HuH-7 (cell line): ENCODE measurements at places on chromosomes 6 and 20.

DNA sequence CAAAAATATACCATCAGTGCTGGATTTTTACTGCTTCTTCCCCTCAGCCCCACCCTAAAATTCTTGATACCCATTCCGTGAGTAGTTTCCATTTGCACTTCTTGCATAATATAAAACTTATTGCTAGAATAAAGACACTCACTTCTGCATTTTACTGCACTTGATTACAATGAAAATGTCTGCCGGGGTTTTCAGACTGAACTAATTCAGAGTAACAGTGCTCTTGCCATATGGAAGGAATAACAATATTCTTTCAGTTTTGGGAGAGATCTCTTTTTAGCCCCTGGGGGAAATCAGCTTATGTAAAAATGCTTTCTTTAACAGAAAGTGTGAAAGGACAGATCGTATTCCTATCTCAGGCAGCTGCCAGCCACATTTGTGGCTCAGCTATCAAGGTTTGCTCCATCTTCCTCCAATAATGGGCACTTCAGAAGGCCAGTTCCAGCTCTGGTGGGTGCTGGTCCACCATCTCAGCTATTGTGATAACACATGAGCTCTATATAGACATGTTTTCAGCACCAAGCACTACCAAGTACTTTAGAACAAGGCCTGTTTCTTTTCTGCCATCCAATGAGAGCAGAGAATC, 8.9 kb downstream of the SMLR1 start:
- DNase-seq, result no peak

DNA sequence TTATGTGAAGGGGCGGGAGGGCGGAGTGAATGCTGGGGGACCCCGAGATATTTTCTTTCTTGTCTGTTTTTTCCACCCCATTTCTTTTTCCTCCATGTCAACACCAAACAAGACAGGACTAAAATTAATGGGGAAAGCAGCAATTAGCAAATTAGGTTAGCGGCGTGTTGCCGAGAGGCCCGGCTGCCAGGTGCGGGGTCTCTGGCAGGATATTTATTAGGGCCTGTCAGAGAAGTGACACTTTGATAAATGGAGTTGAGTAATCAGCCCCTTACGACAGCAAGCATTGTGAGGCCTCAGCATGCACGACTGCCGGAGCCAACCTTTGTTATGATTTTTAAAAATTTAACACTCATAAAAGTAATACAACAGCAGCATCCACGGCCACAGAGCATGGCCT, 193.8 kb downstream of the DHX35 start:
- DNase-seq, result no peak

DNA sequence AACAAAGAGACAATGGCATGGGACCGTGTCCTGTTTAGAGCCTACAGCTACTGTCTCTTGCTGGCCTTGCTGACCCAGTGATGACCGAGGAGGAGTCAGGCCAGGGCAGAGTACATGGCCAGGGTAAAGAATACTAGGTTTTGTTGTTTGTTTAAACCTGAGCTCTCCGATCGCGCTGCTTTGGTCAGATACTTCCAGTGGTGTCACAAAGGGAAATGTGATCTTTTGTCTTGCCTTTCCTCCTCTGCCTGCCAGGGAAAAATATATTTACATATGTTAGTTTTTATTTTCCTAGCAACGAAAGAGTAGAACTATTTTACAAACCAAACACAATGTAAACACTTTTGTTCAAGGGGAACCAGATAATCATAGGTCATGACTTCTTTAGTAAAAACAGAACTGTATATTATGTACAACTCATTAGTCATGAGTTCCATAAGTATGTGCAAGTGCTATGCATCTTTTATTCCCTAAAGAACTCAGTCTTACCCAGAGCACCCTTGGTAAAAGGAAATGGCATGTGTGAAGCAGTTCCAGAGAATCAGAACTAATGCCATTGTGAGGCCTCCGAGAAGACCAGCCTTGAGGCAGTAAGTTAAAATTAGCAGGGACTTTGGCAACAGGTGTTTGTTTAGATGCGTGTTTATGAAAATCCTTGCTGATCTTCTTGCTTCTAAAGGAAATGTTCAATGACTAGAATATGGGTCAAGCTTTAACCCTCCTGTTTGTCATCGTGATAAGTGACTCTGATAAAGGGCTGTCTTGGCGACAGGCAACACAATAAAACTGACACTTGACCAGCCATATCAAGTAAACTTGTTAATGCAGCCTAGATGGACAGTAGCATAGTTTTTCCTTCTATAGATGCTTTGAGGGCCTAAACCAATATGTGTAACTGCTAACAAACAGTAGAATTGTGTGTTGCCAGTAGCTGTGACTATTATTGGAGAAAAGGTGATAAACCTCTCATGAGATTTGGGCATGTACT, 204.6 kb downstream of the NKAIN2 start:
- DNase-seq, result peak; percentile 12

DNA sequence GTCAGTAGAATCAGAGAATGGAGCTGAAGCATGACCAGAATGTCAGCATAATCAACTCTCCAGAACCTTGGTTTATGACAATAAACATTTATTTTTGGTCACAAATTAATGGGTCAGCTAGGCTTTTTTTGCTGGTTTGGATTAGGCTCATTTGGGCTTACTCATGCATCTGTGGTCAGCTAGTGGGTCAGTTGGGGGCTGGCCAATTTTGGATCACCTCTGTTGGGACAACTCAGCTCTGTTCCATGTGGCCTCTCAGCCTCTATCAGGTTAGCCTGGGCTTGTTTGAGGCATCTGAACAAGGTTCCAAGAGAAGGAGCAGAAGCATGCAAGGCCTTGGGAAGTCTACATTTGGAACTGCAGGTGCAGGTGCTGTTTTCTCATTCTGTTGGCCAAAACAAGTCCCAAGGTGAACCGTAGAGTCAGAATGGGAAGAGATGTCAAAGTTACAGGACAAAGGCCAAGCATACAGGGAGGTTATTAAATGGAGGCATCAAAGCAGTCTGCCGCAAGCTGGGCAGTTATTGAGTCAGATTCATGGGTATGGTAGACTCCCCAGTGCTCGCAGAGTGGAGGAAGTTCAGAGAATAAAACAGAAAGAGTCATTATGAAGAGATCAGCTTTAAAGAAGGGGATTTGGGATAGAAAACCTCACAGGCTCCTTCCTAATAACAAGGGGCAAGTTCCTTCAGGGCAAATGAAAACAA, 173.0 kb downstream of the PLCB4 start:
- DNase-seq, result no peak

DNA sequence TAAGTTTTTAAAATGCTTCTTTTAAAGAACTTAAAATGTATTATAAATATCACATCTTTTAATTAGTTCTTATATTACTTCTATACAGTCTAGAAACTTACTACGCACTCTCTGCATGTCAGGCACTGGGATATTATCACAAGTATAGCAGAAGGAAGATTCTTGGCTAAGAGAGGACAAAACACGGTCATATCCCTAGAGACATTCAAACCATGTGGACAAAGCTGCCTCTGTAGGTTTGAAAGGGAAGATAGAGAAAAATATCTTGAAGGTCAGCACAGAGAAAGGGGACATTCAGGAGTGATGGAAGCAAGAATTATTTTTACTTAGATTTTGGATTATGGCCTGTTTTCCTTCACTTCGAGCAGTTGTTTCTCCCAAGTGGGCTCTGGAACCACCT, 64.1 kb downstream of the LRRC1 start:
- DNase-seq, result no peak

GRCh38 chr20:44618318-44618731, 33.2 kb downstream of the ADA start:
- no peak for DNase-seq

GRCh38 chr6:112620812-112621569, 273.9 kb downstream of the RFPL4B start:
- DNase-seq, result no peak

DNA sequence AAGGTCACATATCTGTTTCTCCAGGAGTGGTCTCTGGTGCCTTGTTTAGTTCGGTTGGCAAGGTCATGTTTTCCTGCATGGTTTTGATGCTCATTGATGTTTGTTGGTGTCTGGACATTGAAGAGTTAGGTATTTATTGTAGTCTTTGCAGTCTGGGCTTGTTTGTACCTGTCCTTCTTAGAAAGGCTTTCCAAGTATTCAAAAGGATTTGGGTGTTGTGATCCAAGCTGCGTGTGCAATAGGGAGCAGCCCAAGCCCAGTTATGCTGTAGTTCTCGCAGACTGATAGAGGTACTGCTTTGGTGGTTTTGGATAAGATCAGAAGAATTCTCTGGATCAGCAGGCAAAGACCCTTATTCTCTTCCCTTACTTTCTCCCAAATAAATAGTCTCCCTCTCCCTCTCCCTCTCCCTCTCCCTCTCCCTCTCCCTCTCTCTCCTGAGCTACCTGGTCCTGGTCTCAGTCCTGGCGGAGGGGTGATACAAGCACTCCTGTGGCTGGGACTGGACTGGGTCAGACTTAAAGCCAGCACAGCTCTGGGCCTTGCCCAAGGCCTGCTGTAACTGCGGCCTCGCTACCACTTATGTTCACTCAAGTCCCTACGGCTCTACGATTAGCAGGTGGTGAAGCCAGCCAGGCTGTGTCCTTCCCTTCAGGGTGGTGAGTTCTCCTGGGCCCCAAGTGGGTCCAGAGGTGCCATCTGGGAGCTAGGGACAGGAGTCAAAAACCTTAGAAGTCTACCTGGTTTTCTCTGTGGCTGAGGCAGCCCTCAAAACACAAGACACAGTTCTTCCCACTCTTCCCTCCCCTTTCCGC, 27.3 kb upstream of the GRM4 start:
- no peak for DNase-seq

- no peak for DNase-seq
Observed at GRCh38 chr6:17851720-17852161, 135.7 kb downstream of the KIF13A start.

- DNase-seq, result no peak
Observed at GRCh38 chr6:135121434-135121833, 59.7 kb upstream of the MYB start.

- DNase-seq, result no peak
Observed at GRCh38 chr20:15179381-15179780, 842.0 kb upstream of the FLRT3 start.

DNA sequence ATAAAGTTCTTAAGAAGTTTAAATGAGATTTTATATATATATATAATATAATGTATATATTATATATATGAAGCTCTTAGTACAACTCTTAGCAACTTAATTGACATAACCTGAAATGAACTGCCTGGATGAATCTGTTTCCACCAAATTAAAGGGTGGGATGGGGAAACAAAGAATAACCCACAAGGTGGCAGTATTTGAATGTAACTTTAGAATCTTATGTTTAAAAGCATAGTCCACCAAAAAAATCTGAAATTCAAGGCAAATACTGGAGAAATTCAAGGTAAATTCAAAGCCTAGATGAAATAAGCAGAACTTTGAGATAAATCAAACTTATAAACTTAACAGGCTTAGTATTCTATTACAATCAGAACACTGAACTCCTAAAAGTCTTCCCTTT, 4.4 kb upstream of the IBTK start:
- peak; percentile 32 for DNase-seq

GRCh38 chr6:17392978-17393891, at the start of gene CAP2:
Gene CAP2 (plus strand): TSS chr6:17393595. CDS start chr6:17421556, 27,961 bp downstream.
- peak; percentile 68 for DNase-seq

GRCh38 chr6:14910692-14911547, 334.9 kb upstream of the JARID2 start:
- DNase-seq, result no peak

GRCh38 chr6:89299466-89299850, 15.6 kb downstream of the GABRR2 start:
- DNase-seq, result peak; percentile 48

DNA sequence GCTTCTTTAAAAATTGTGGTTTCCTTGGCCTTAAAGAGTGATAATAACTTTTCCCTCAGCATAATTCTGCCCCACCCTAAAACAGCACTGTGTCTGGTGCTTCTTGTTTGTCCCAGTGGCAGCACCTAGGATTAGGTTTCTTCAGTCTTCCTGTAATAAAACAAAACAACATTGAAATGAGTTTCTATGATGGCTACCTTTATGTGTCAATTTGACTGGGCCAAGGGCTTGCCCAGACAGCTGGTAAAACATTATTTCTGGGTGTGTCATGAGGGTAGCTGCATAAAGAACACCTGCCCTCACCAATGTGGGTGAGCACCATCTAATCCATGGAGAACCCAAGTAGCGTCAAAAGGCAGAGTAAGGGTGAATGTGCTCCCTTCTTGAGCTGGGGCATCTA, 117.8 kb downstream of the QRSL1 start:
- DNase-seq, result no peak

- peak; percentile 50 for DNase-seq
Observed at GRCh38 chr6:104795363-104795762, 64.4 kb downstream of the HACE1 start.

- DNase-seq, result no peak
Observed at GRCh38 chr6:149373511-149373910, 26.6 kb upstream of the SUMO4 start.

- DNase-seq, result no peak
Observed at GRCh38 chr6:110270165-110270564, 88.0 kb downstream of the METTL24 start.

- DNase-seq, result no peak
Observed at GRCh38 chr6:22544476-22544875, 24.9 kb upstream of the HDGFL1 start.

- no peak for DNase-seq
Observed at GRCh38 chr6:145276756-145277155, 458.6 kb downstream of the EPM2A start.

DNA sequence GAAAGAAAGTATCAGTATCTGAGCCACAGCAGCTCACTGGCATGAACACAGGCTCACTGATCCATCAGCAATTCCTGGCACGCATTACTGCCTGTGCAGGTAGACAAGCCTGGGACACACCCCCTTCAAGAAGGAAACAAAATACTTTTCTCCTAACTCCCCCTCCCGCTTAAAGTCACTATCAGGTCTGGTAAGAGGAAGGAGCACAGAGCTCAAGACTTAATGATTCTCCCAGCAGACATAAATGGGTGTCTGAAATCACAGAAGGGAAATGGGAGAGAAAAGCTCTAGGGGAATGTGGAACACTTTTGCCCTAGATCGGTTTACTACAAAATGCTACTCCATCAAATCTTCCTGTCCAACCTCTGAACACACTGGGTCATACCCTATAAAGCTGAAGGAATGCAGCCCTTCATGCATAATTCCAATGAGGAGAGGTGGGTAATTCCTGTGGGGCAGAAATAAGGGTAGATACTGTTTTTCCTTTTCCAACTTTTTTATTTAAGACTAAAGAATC, at the start of gene ADGRF1:
TSS of gene ADGRF1 (minus strand) at position 58 of the 517 bp plus-strand sequence. CDS start 13,271 bp downstream, outside the sequence.
- no peak for DNase-seq

GRCh38 chr6:168935628-168936010, 318.0 kb downstream of the THBS2 start:
- DNase-seq, result no peak

DNA sequence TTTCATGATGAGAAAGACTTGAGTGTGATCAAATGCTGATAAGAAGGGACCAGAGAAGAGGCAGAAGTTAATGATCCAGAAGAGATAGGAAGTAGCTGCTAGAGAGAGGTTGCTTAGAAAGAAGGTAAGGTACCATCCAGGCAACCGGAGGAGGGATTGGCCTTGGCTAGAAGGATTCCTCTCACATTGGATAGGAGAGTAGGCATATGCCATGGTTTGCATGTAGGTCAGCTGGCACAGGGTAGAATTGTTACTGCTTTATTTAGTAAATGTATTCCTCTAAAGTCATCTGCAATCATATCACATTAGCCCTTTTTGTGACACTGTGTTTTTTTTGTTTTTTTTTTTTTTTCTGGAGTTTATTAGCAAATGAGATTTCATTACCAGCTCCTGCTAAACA, 580.9 kb upstream of the FLRT3 start:
- no peak for DNase-seq
